Skeletal muscle cell (primary cell): ENCODE measurements at places on chromosomes 6 and 20.

DNA sequence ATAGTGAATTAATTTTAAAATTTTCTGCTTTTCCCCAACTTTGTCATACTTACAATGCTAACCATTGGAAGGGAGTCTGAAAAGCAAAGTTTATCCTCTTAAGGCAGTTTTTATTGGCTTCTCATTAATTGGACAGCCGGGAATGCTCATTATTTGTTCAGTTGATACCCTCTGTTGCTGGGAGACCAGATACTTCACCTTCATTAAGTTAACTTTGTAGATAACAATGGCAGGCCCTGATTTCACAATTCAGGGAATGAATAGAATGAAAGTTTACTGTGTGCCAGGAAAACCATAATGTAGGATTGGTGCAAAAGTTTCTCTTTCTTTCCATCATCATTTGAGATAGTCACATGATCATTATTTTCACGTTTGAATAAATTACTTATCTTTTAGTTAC lies 49.0 kb downstream of the COL19A1 start:
- DNase-seq, result no peak

DNA sequence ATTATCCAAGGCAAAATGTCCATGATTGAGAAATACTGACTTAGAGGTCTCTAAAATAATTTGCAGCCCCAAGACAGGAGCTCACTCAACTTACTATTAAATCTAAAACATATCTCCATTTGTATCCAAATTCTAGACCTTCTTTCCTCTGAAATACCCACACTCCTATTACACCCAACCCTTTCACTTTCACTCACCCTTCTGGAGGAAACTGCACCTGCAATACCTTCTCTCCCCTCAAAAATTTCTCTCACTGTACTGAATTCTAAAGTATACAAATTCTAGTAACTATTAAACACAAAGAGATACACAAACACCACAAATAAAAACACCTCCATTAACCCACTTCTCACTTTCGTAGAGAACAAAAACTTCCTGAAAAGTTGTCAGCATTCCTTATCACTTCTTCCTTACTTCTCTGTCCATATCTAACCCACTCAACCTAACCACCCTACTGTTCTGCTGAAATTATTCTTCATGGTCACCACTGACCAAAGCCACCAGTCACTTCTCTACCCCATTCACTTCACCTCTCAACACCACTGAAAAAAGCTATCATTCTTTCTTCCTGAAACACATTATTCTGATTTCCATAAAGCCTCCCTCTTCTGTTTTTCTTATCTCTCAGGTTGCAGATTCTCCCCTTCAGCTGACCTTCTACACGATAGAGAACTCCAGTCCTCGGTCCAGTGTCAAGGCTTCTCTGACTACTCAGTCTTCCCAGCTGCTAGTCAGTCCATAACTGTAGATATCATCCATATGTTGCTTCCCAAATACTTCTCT lies 12.0 kb downstream of the LMBRD1 start:
- DNase-seq, result no peak

GRCh38 chr6:78908621-78909020 lies 41.3 kb downstream of the IRAK1BP1 start:
- DNase-seq, result no peak

- DNase-seq, result no peak
Observed at GRCh38 chr6:37368961-37369320, 15.2 kb downstream of the RNF8 start.

DNA sequence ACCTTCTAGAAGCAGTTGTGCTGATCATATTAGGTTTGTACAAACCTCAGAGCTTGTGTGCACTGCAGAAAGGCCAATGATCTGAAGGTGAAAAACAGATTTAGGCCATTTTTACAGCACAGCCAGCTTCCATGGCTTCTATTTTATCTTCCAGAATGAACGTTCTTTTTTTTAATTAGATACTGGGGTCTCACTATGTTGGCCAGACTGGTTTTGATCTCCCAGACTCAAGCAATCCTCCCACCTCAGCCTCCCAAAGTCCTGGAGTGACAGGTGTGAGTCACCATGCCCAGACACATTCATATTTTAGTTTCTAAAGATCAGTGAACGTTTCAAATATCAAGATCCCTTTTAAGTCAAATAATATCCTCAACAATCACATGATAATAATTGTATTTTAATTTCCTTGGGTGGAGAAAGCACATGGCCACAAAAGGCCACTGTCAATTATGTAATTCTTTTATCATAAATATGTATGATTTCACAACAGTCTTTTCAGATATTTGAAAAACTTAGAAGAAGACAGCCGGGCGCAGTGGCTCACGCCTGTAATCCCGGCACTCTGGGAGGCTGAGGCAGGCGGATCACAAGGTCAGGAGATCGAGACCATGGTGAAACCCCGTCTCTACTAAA lies 326.7 kb upstream of the JARID2 start:
- DNase-seq, result no peak

DNA sequence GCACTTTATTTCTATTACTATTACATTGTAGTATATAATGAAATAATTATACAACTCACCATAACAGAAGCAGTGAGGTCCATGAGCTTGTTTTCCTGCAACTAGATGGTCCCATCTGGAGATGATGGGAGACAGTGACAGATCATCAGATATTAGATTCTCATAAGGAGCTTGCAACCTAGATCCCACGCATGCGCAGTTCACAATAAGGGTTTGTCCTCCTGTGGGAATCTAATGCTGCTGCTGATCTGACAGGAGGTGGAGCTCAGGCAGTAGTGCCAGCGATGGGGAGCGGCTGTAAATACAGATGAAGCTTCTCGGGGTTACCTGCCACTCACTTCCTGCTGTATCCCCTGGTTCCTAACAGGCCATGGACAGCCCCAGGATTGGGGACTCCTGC lies 139.5 kb upstream of the TCF21 start:
- DNase-seq, result no peak

DNA sequence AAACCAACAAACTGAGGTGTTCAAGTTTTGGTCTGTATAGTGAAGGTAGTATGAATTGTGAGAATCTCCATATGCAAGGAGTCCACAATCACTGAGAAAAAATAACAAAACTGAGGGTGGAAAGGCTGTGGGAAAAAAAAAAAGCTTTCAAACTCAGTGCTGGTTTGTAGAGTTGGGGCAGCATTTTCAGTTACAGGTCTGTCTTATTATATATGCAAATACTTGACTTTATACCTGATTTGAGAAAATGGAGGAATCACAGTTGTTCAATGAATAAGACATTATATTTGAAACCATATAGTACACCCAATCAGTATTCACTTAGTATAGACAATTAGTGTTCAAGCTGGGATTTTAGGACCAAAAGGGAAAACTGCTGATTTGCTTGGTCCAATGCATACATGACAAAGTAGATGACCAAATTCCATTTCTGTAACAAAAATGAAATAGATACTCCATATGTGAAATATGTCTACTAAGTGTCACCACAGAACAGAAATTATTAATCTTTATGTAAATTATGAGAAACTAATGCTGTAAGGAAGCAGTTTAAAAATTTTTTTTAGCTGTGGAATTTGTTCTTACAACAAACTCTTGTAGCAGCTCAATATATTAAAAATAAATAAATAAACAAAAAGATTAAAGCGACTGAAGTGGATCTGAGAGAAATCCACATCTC lies 187.7 kb downstream of the ASCC3 start:
- DNase-seq, result no peak

DNA sequence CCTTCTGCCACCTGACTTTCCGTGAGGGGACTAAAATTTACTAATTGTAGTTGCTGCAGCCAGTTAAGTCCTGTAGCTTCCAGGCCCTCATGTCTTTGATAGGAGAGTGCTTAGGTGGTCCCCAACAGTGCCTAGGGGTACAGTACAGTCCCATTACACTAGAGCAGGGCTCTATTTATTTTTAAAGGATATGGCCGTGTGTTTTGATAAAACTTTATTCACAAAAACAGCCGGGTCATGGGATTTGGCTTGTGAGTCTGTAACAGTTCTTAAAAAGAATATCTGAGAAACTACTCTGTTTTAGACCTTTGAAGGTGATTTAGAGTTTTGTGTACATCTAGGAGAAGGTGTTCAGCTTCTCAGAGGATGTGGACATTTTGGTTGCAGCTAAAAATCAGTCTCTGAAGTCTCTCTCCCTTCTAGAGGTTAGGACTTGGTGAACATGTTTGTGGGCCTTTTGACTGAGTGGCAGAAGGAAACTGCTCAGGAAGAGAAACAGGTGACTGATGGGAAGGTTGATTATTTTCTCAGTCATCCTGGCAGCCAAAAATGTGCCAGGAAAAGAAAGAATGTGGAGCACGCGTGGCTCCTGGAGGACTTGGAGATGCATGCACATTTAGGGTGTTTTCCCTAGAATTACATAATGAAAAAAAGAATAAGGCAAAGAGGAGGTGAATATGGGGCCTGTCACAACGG lies 57.4 kb downstream of the VAPB start:
- no peak for DNase-seq

- DNase-seq, result no peak
Observed at GRCh38 chr6:124237911-124238310, 434.2 kb downstream of the NKAIN2 start.

DNA sequence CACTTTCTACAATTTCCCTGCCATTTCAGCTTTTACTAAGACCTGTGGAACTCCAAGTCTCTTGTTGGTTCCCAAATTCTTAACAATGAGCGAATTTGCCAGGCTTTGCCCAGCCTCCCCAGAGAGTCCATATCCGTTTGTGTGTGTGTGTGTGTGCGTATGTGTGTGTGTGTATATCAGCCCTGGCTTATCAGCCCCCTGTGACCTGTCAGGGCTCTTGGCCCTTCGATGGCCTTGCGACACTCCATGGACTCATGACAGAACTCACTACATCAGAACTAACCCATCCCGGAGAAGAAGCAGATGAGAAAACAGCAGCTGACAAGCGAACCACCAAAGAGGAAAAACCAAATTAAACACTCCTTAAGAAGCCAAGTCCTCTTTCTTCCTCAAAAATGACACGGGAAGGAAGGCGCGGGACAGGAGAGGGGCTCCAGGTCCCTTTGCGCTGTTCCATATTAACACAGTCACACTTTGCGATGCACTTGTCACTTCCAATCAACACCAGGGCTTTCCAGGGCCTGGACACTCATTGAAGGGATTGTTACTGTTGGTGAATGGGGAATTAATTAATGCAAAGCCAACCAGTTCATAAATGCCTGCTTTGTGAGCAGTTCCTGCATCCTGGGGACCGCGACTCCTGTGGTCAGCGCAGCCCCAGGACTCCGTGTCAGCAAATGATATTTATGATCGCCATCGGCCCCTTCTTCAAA lies 524.0 kb downstream of the CD83 start:
- DNase-seq, result no peak

DNA sequence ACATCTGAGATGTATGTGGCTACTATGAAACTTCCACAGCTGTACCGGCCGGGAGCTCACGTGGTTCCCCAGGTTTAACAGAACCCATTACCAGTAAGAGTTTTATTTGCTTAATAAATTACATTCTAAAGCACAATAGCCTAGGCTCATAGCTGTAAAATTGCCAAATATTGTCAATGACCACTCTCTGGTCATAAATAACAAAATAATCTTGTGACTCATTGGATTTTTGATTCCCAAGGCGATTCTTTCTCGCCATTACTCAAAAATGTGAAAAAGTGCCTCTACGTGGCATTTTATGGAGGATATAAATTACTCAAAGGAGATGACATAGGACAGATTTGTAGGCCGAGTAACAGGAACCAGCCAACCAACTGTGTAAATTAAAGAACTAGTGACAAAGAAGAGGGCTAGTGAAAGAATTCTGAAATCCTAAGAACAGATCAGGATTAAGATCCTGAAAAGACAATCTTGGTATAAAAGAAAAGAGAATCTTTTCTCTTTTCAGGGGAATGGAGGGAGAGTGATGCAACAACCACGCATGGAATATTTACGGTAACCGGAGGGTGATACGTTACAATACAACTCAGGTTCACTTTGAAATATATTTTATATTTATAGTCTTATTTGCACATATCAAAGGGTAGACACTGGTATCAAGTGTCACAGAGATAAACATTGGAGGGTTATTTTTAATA lies 199.7 kb downstream of the FOXC1 start:
- DNase-seq, result no peak

- DNase-seq, result no peak
Observed at GRCh38 chr20:17936761-17937732, 31.5 kb downstream of the SNX5 start.

DNA sequence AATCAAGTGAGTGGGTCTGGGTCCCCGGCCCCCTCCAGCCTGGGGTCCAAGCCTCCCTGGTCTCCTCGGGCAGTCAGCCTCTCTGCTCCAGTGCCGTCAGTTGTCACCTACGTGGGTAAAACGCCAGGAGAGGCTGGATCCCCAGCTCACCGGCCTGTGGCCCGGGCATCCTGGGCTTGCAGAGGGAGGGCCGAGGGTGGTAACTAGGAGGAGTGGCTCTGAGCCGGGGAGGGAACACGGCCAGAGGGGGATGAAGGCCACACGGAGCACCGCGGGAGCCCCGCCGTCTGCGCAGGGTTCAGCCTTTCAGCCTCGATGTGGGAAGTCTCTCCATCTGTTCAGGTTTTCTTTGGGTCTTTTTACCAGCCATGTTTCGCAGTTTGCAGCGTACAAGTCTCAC lies 29.5 kb upstream of the BHLHE23 start:
- no peak for DNase-seq

DNA sequence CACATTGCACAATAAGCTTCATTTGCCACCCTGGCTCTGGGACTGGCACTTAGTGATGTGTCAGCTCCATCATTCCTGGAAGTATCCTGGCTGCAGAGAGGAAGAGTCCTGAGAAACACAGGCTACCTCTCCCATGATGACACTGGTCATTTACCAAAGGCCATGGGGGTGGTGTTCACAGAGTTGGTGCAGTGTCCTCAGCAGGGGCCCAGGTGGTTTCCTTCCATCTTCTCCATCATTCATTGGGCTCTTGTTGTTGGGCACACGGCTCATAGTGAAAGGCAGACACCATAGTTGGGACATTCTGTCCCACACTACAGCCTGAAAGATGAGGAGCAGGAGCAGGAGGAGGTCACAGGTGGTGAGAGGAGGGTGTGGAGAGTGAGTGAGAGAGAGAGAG lies 15.8 kb upstream of the CST1 start:
- DNase-seq, result no peak

DNA sequence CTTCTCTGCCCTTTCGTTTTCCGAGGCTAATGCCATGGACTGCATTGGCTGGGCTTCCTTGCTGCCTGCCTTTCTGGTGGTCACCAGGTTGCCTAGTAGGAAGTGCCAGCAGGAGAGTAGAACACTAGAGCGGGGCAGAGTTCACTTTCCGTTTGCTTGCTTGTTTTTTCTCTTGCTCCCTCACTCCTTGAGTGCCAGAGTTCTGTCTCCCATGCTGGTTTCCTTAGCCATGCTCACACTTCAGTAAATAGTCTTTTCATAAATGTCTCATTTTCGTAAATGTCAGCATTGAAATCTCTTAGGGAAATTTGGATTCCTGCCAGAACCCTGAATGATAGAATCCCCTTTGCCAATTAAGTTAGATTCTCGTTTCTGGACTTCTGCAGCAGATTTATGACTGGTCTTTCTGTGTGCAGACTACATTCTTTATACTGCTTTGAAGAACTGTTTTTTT lies 63.9 kb downstream of the FAM83B start:
- no peak for DNase-seq

- no peak for DNase-seq
Observed at GRCh38 chr20:40844332-40844731, 155.3 kb upstream of the MAFB start.
